Esophagus squamous epithelium (tissue), 5 donors: ENCODE measurements at places on chromosomes 11 and 22.

DNA sequence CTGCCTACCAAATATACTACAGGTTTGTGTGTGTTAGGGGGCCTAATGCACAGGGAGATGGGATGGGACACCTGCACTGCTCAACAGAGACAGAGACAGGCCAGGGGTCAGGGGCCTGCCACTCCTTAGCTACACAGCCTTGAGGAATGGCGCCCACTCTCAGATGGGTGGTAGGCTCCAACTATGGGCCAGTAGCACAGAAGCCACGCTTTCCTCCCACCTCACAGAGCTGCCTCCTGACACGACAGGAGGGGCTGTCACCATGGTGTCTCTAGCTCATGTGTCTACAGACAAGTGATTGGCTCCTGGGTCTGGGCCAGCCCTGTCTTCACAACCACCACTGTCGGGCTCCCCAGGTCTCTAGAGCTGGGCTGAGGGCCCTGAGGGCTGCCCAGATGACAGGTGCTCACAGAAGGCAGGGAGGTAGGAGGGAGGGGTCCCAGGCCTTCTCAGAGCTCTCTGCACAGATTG is 81.8 kb downstream of the DGCR2 start:
- no peak for DNase-seq

DNA sequence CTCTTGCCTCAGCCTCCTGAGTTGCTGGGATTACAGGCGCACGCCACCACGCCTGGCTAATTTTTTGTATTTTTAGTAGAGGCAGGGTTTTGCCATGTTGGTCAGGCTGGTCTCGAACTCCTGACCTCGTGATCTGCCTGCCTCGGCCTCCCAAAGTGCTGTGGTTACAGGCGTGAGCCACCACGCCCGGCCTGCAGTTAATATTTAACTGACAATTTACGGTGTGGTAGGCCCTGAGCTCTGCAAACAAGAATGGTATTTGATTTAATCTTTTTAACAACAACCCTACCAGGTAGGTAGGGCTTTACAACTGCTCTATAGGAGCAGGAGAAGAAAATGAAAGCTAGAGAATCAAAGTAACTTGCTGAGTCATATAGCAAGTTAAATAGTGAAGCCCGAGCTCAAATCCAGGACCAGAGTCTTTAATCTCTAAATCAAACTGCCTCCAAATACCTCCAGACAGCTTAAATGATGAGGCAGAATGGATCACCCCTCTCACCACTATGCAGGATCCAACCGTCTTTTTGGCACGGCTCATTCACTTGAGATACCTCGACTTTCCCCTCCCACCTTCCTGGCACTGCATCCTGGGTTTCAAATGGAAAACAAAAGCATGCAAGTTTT is 9.4 kb downstream of the UEVLD start:
- no peak for DNase-seq

DNA sequence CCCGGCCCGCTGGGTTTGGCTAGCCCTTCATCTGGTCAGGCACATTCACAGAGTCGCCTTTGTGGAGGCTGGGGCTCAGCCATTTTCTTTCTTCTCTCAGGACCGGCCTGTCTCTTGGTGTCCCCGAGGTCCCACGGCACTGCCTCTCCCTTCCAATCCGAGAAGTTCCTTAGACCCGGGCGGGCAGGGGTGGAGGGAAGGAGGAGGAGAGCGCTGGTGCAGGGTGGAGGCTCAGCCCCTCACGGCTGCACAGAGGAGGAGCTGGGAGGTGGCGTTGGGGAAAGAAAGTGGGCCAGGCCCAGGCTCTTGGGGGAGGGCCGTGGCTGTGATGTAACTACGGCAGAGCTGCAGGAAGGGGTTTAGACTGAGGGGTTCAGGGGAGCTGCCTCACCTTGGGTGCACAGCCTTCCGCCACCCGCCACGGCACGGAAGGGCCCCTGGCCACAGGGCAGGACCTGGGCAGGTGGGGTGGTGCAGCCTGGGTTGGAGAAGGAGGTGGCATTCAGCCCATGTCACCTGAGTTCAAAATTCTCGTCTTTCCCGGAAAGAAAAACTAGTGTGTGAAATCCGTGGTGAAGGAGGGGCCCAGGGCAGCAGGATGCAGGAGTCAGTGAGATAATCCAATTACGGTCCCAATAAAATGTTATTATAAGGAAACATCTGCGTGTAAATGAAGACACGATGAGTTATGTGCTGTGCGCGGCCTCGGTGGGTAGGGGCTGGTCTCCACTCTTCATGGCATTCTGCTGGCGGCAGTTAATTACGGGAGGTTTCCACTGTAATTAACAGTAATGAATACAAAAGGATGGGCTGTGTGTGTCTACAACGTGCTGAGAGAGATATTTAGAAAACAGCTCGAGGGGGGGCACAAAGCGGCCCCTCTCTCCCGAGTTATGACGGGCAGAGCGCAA is 1.7 kb downstream of the BRSK2 start:
- DNase-seq = no peak

GRCh38 chr11:119694334-119694733 is 34.7 kb downstream of the NECTIN1 start:
- DNase-seq = no peak

GRCh38 chr11:120775986-120776951 is 247.6 kb upstream of the TBCEL start:
- DNase-seq = no peak

DNA sequence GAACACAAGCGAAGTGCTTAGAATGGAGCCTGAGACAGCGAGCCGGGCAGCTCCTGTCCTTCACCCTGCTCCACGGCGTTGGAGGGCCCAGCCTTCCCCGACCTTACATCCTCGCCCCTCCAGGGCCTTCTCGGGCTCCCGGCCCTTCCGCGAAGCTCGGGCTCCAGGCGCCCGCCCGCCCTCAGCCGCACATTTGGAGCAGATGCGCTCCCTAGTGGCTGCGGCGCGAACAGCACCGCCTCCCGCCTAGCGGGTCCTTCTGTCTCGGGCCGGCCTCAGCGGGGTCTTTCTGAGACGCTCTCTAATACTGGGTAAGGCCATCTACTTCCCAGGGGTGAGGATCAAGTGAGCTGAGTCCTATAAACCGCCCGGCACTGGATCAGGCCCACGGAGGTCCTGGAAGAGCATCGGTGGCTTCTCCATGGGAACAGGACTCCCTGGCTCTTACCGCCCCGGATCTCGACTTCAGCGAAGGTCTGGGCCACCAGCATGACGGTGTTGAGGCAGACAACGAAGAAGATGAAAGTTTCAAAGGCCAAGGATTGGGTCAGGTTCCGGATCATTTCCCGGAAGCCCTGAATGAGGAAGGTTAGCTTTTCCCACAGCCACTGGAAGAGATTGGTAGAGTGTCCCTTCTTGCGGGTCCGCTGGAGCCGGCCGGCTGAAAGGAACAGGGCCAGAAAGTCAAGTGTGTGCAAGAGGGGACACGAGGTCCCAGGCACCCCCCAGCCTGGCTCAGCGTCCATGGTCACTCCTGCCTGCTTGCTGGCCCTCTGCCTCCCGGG is 3.7 kb downstream of the CATSPER1 start:
- no peak for DNase-seq

DNA sequence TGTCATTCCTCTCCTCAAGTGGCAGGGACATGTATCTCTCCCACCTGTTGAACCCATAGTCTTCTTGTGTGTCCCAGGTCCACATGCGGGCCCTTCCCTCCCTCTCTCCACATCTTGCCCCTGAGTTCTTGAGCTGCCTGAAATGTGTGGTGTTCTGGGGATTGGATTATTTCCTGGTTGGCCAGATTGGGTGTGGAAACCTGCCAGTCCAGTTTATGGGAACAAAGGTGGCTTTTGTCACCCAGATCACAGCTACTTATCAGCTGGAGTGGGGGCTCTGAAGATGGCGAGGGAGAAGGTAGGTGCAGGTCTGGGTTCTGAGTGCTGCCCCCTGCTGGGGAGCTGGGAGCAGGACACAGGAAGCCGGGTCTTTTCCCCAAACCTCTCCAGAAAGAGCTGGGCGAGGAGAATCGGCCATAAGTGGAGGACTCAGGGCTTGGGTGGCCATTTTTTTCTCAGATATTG is 14.2 kb downstream of the DTX4 start:
- DNase-seq = no peak

DNA sequence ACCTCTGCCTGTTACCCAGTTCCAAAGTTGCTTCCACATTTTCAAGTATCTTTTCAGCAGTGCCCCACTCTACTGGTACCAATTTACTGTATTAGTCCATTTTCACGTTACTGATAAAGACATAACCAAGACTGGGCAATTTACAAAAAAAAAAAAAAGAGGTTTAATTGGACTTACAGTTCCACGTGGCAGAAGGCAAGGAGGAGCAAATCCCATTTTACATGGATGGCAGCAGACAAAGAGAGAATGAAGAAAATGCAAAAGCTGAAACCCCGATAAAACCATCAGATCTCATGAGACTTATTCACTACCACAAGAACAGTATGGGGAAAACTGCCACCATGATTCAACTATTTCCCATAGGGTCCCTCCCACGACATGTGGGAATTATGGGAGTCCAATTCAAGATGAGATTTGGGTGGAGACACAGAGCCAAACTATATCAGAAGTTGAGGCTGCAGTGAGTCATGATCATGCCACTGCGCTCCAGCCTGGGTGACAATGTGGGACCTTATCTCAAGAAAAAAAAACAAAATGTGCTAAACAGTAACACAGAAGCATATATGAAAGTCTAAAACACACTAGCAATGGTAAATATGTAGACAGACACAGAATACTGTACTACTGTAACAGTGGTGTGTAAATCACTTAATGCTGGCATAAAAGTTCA is 190.3 kb upstream of the ZC3H12C start:
- no peak for DNase-seq

- DNase-seq = no peak
Measured at GRCh38 chr11:111063726-111064517, 181.6 kb upstream of the POU2AF2 start.

DNA sequence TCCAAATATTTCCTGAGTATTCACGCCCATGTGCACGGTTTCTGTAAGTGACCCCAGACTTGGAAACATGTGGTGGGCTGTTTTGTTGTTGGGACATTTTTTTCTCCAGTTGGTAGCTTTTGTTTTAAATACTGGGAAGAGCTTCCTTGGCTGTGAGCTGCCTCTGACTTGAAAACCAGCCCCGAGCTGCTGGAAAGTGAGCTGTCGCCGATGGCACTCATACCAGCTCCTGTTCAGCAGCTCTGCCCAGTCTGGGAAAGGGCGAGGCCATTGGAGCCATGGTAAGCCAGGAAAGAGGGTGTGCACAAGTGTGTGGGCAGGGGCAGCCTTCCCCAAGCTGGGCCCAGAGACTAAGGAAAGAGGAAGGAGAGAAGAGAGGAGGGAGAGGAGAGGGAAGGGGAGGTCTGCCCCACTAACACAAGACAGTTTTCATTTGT is 3.2 kb upstream of the FLI1 start:
- no peak for DNase-seq

DNA sequence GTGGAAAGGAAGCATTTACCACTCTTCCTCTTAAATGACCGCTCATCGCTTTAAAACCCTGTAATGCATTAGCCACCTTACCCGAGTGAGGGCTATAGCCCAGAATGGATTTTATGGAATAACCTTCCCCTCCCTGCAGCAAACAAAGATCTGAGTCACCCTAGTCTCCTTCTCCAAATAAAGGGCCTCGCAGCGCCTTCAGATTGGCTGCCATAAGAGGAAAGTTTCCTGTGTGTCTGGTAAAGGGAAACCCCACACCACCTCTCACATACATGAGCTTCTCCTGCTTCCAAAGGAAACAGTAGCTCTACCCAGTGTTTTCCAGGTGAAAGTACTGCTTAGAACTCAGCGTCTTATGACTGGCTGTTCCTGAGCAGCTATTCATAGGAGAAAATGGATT is 47.8 kb downstream of the PPP2R1B start:
- DNase-seq = no peak

GRCh38 chr11:20489948-20490347 is 102.4 kb downstream of the PRMT3 start:
- no peak for DNase-seq
